ENCODE measurements at places on chromosomes 7 and 10.

DNA sequence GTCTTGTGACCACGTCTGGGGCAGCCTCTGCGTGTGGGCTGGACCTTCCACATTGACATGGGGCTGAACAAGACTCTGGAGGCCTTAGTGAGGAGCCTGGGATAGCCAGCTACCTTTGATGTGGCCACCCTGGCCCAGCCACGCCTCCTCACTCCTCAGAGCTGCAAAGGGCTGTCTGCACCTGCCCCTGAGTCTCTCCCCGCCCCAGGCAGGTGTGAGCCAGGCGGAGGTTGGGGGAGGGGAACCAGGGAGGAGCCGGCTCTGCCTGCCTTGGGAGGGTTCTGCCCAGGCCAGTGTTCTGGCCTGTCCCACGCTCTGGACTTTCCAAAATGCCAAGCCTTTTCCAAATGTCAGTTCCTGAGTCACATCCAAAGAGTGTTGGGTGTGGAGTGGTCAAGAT, 72.2 kb downstream of the GTF2IRD1 start:
- no peak for DNase-seq

GRCh38 chr10:77032188-77032570, 605.4 kb downstream of the KCNMA1 start:
- DNase-seq = no peak

DNA sequence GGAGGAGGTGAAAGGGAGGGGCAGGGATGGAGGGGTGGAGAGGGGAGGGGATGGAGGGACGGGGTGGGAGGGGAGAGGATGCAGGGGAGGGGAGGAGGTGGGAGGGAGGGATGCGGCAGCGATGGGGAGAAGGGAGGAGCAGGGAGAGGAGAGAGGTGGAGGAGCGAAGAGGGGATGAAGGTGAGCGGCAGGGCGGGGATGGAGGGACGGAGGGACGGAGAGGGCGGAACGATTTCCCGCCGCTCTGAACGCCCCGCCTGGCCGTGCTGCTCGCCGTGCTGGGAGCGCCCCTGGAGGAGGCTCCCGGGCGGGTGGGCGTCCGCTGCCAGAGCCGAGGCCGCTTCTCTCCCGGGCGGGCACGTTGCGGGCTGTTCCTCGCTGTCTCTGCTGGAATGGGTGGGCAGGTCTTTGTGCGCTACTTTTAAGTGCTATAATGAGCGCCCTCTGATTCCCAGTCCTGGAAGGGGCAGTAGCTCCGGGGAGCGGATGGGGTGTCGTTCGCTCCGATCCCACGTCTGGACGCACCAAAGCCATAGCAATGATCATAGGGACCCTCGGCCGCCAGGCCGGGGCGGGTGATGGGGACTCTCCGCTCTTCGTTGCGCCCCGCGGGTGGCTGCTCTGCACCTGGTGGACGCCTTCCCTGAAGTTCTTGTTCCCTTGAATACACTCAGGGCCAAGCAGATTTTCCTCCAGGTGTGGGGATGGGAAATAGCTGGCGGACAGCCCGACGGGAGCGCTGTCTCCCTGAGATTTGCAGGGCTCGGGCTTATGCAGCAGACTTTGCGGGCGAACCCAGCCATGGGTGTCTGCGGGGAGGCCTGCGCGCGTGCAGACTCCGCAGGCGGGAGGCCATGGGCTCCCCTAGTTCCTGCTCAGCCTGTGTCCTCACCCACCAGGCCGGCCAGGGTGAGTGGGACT, 81.1 kb upstream of the CPXM2 start:
- no peak for DNase-seq

DNA sequence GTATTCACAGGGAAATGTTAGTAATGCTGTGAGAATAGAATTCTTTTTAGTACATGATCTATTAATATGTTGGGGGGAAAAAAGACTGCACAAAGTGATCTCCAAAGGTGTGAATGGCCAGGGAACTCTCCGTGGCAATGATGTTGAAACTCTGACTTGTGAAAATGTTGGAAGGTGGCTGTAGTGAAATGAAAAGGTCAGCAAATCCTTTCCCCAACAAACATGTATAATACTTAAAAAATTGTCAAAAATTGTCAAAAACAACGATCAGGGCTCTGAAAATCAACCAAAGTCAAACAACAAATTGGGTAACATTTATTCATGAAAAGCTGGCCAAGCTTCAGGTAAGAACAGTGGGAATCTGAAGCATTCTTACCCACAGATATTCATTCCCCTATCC, 35.5 kb downstream of the TMEM26 start:
- no peak for DNase-seq

GRCh38 chr10:126663328-126663727, 7.2 kb downstream of the C10orf90 start:
- DNase-seq = peak; percentile 71
